ENCODE measurements at places on chromosomes 1 and 21.

DNA sequence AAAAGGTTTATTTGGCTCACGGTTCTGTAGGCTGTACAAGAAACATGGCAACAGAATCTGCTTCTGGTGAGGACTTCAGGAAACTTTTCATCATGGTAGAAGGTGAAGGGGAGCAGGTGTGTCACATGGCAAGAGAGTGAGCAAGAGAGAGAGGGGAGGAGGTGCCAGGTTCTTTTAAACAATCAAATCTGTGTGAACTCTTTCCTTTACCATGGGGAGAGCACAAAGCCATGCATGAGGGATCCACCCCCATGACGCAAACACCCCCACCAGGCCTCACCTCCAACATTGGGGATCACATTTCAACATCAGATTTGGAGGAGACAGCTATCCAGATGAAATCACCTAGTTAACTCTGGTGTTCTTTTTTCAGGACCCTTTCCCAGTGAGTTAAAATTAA lies 103.6 kb downstream of the GALNT2 start:
- DNase-seq = no peak

GRCh38 chr1:4178501-4179113 lies 278.5 kb upstream of the C1orf174 start:
- DNase-seq = no peak

DNA sequence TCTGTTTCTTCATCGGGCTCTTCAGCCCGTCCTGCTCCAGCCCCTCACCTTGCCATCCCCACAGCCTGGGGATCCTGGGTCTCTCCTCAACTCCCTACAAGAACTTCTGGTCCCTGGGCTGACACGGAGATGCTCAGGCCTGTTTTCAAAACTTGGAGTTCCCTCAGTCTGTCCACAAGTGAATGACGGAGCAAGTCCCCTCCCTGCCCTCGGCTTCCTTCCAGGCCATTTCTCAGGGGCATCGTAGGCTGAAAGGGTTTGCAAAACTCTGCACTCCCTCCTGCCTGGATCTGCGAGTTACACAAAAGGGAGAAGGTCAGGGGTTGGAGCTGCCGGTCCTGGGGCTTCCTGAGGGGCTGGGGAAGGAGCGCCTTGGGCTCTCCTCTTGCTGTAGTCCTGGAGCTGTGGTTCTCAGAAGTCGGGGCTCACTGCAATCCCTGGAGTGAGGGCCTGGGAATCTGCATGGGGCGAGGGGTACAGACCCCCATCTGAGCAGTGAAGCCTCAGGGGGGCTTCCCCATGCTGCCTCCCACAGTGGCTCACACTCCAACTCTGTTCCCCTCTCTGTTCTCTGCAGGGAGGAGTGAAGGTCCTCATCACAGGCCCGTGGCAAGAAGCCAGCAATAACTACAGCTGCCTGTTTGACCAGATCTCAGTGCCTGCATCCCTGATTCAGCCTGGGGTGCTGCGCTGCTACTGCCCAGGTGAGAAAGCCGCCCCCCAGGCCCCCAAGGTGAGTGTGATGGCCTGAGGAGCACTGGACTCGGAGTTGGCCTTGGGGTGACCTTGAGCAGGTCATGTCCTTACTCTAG lies 100.6 kb upstream of the VAMP3 start:
- DNase-seq = no peak

GRCh38 chr1:23451441-23451840 lies 26.9 kb upstream of the TCEA3 start:
- no peak for DNase-seq

DNA sequence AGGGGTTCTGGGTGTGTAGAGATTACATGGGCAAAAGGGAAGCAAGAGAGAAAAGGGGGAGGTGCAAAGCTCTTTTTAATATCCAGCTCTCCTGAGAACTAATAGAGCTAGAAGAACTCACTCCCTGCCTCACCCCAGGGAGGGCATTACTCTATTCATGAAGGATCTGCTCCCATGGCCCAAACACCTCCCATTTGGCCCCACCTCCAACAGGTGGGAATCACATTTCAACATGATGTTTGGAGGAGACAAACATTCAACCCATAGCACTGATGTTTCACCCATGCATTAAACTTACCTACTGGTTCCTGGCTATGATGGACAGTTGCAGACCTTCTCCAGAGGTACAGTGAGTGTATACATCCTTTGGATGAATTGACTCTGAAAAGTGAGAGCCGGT lies 7.3 kb upstream of the JUN start:
- no peak for DNase-seq

DNA sequence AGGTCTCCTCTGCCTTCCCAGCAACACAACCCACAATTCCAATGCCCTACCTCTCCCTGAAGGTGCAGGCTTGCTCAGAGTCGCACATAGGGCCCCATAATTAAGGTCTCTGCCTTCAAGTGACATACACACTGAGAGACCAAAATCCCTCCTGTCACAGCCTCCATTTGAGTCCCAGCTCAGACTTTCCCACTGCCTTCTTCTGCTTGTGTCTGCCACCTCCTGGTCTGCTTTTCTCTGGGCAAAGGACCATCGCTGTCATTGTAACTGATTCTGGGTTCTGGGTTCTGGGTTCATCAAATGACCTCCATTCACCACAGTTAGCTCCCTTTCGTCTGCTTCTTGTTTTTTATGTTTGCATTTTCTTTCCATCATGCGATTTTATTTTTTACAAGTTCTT lies 119.2 kb upstream of the ATP1B1 start:
- DNase-seq = no peak

GRCh38 chr1:234672349-234673135 lies 62.6 kb upstream of the IRF2BP2 start:
- DNase-seq = no peak

DNA sequence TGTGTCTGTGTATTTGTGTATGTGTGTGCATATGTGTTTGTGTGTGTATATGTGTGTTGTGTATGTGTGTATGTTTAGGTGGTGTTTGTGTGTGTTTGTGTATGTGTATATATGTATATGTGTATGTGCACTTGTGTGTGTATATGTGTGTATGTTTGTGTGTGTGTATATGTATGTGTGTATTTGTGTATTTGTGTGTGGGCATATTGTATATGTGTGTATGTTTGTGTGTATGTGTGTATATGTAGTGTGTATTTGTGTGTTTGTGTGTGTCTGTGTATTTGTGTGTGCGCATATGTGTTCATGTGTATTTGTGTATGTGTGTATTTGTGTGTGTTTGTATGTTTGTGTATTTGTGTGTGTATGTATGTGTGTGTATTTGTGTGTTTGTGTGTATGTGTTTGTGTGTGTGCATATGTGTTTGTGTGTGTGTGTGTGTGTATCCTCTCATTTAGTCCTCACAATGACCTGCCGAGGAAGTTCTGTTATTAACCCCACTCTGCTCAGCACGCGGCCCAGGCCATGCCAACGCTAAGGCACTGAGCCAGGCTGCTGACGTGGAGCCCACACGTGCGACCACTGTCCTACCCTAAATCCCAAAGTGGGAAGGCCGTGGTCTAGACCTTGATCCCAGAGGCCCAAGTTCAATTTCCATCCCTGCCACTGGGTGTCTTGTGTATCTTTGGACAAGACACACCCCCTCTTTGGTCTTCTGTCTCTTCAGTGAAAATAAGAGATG lies 43.2 kb upstream of the TMEM51 start:
- DNase-seq = no peak

DNA sequence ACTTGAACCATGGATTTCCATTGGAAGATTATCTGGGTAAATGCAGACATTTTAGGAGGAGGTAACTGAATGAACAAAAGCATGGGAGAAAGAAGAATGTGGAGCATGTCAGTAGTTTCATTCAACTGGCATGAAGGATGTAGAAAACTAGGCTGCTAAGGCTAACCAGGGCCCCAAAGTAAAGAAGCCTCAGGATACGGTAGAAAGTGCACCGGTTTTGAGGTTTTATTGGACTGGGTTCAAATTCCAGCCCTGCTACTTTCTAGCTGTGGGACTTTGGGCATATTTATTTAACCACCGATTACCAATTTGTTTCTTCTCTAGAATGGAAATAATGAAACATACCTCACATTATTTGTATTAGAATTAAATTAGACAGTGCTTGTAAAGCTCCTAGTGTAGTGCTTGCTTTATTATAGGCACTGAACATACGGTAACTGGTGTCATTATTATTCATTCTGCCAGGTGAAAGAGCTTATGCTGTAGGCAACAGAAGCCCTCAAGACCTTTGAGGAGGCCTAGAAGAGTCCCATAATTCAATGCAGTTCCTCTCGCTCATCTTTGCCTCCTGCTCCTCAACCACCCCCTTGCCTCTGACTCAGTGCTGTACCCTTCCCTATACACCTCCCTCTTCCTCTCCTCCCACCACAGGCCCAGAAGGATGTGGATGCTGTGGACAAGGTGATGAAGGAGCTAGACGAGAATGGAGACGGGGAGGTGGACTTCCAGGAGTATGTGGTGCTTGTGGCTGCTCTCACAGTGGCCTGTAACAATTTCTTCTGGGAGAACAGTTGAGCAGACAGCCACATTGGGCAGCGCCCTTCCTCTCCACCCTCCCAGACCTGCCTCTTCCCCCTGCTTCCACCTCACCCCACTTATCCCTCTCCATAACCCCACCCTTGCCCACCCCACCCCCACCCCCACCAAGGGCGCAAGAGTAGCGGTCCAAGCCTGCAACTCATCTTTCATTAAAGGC lies 2.5 kb upstream of the CHTOP start:
- no peak for DNase-seq

DNA sequence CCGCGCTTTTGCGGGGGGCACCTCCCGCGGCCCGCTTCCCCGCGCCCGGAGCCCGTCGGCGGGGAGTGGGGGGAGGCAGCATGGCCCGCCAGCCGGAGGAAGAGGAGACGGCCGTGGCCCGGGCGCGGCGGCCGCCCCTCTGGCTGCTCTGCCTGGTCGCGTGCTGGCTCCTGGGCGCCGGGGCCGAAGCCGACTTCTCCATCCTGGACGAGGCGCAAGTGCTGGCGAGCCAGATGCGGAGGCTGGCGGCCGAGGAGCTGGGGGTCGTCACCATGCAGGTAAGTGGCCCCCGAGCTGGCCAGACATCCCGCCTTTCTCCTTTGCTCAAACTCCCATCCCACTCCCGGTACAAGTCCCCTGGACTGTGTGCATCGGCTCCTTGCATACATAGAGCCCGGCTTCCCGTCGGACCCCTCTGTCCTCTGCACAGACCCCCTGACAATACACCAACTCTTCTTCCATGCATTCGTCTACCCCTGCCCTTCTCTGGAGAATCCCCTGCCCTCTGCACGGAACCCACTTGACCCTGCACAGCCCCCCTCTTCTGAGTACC lies 812 bp downstream of the CACHD1 start:
- DNase-seq = no peak

DNA sequence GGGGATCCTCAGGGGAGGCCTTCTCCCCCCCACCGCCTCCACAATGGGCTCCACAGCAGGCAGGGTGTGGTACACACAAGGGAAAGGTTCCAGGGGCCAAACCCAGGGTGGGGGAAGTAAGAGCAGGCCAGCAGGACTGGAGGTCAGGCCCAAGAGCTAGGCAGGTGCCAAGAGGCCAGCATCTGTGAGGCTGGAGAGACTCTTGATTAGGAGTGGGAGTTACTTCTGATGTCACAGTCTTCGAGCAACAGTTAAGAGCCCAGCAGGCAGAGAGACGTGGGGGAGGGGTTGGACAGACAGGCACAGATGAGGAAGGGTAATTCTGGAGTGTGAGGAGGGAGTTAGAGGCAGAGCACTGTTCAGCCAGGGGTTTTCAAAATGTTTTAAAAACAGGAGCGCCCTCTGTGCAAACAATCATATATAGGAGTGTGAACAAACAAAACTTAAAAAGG lies 55.8 kb downstream of the SLC9A1 start:
- no peak for DNase-seq
